ENCODE measurements at places on chromosomes 4 and X.

- no peak for DNase-seq
- no peaks in the 10 kb centered on the region for H3K36me3 ChIP-seq
- H3K4me1 ChIP-seq, result no peaks in the 10 kb centered on the region
- no peak overlapping the region for H3K4me3 ChIP-seq
- no peaks in the 10 kb centered on the region for H3K27me3 ChIP-seq
These were observed 18.0 kb downstream of the GRK4 start for GRCh38 chr4:2981256-2981819.

DNA sequence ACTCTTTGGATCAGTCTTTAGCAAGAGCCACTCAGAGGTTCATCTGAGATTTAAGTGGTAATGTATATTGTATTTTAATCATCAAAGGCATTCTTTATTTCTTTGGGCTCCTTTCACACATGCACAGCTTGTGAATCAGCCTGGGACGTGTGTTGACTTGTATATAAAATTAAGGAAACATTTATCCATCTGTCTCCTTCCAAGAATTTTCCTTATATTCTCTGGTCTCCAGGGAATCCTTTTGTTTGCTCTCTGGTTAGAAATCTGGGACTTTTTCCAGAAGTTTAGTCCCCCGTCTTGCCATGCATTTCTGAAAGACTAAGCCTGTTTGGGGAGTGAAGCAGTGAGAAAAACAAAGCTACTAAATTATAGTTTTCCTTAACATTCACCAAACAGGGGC is 212.3 kb downstream of the DCAF12L2 start:
- no peak overlapping the region for H3K27ac ChIP-seq
- no peaks in the 10 kb centered on the region for H3K4me1 ChIP-seq
- H3K36me3 ChIP-seq, result no peaks in the 10 kb centered on the region

DNA sequence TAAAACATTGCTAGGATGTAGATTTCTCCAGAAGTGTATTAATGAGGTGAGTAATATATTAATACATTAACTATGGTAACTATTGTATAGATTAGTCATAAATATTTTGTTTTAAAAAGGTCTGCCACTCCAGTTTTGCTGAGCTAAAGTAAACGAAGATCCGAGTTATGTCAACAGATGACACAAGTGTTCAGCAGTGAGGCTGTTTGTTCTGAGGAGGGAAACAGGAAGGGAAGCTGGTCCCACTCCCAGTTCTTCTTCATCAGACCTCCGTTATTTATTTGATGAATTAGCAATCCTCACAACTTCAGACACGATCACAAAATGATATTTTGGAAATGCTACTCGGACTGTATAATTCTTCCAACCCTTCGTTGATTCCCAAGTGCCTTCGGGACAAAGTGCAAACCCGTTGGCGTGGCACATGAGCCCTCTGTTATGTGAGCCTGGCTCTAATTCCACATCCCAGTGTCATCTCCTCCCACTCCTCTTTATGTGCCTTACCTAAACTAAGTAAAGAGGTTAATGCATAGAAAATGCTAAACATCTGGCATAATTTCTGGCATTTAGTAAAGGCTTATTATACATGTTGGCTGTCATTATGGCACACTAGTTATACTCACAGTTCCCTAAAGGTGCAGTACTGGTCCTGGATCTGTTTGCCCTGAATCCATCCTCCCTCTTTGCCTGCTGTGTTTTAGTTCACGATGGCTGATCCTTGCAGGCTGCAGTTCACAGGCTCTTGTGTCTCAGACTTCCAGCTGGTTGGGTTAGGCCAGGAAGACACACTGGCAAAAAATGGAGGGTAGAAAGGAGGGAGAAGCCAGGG is 190.6 kb upstream of the LNX1 start:
- H3K36me3 ChIP-seq, result no peaks in the 10 kb centered on the region
- no peak for DNase-seq
- H3K27ac ChIP-seq, result no peak overlapping the region
- no peaks in the 10 kb centered on the region for H3K27me3 ChIP-seq
- no peak overlapping the region for H3K4me3 ChIP-seq
- no peaks in the 10 kb centered on the region for H3K4me1 ChIP-seq

DNA sequence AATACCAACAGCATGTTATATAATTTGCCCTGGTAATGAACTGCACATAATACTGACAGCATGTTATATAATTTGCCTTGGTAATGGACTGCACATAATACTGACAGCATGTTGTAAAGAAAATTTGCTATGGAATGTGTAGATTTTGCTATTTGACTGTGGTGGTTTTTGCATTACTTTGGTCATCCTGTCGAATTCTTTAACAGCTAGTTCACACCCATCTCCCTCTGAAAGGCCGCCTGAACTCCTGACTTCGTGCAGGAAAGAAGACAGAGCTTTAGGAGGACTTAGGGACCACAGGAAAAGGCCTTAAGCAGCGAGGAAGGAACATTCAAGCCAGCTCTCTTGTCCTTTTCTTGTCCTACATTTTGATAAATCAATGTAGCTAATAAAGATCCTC is 45.2 kb upstream of the DCLK2 start:
- H3K36me3 ChIP-seq, result no peaks in the 10 kb centered on the region
- no peak for DNase-seq
- H3K27ac ChIP-seq, result no peak overlapping the region

GRCh38 chr4:102429553-102429952 is 71.6 kb upstream of the NFKB1 start:
- DNase-seq, result no peak
- H3K27me3 ChIP-seq, result no peaks in the 10 kb centered on the region
- no peak overlapping the region for H3K27ac ChIP-seq

- H3K4me1 ChIP-seq, result no peaks in the 10 kb centered on the region
- H3K27ac ChIP-seq, result no peak overlapping the region
- no peak overlapping the region for H3K4me3 ChIP-seq
- DNase-seq, result no peak
These were observed 130.8 kb downstream of the ANAPC10 start for GRCh38 chr4:144967161-144967560.

DNA sequence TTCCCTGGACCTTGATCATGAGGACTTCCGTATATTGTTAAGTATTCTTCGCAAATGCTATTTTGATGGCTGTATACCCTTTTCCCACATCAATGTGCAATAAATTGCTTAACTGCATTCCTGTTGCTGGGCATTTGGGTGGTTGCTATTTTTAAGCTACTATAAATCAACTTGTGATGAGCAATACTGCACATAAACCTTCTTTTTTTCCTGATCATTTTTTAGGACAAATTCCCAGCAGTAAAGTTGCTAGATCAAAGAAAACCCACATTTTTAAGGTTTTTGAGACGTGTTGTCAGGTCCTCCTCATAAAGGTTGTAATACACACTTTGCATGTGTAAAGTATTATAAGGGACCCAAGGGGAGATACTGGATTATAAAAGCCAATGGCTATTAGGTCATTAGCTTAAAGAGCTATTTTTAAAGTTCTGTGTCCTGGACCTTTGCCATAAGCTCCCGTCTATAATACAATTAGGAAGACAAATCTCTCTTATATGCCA is 35.6 kb downstream of the LIMCH1 start:
- H3K4me1 ChIP-seq, result peaks cover 62% of the 10 kb centered on the region
- no peak for DNase-seq
- H3K4me3 ChIP-seq, result no peak overlapping the region
- peak overlapping the region; percentile 92 for H3K27ac ChIP-seq

GRCh38 chr4:100014616-100015015 is 64.5 kb upstream of the H2AZ1 start:
- DNase-seq, result no peak
- H3K4me1 ChIP-seq, result no peaks in the 10 kb centered on the region
- no peaks in the 10 kb centered on the region for H3K27me3 ChIP-seq
- no peaks in the 10 kb centered on the region for H3K36me3 ChIP-seq
- no peak overlapping the region for H3K4me3 ChIP-seq

GRCh38 chr4:15478724-15479088 is 9.0 kb downstream of the CC2D2A start:
- H3K27me3 ChIP-seq, result no peaks in the 10 kb centered on the region
- H3K4me1 ChIP-seq, result no peaks in the 10 kb centered on the region
- peaks cover 20% of the 10 kb centered on the region for H3K36me3 ChIP-seq
- no peak for DNase-seq
- H3K27ac ChIP-seq, result no peak overlapping the region

Measured in heart left ventricle (tissue), 16 donors.